Activated CD4-positive, alpha-beta T cell treated with anti-CD3 and anti-CD28 coated beads for 36 hours (primary cell): ENCODE measurements at places on chromosomes 7 and 10.

DNA sequence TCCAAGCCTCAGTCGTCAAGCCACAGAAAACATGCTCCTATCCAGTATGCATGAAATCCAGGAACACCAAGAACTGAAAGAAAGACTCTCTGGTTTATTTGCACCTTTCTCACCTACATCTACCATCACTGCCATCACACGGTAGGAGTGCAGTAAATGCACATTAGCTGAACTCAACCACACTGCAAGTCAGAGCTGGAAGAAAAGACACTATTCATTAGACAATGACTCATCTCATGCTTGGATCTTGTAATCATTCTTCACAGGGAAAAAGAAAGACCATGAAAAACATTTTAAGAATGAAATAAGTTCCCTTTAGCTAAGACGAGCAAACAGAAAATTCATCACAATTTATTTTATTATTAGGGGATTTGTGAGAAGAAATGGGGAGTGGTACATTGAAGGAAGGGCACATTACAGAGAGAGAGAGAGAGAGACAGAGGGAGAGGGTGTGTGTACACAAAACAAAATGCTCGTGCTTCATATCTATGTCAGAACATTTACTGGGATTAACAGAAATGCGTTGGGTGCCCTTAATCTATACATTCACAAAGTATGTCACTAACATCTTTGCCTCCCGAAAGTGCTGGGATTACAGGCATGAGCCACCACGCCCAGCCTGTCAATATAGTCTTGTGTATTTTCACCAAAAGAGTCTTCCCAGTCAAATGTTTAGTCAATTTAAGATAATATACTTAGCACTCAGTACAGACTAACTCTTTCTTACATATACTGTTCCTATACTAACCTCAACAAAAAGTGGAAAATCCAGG, 324.9 kb downstream of the PARD3 start:
- DNase-seq, result no peak

DNA sequence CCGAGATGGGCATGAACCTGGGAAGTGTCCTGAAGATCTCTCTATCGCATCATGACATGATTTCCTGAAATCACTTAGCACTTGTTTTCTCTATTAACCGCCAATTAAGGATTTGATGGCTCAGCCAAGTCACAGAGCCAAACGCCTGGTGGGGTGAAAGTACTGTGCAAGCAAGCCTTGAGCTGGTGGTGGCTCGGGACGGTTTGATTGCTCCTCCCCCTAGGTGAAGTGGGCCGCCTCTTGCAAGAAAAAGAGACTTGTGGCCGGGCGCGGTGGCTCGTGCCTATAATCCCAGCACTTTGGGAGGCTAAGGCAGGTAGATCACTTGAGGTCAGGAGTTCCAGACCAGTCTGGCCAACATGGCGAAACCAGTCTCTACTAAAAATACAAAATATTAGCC, 50.3 kb downstream of the COL26A1 start:
- no peak for DNase-seq

- no peak for DNase-seq
Observed at GRCh38 chr10:1762076-1762475, 24.8 kb upstream of the ADARB2 start.

GRCh38 chr7:611281-611810, 91.7 kb upstream of the PDGFA start:
- no peak for DNase-seq

DNA sequence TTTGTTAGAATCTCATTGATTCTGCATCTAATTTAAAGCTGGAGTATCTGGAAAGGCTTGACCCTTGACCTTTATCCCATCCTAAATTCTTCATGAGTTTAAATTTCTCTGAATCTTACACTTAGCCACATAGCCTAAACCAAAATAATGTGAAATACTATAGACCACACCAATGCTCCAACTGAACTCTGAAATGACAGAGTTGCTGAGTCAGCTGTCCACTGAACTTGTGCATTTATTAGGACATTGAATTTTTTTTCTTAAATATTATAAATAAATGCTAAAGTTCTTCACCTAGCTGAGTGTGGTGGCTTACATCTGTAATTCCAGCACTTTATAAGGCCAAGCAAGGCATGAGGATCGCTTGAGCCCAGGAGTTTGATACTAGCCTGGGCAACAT, 390.9 kb upstream of the PFKP start:
- no peak for DNase-seq

DNA sequence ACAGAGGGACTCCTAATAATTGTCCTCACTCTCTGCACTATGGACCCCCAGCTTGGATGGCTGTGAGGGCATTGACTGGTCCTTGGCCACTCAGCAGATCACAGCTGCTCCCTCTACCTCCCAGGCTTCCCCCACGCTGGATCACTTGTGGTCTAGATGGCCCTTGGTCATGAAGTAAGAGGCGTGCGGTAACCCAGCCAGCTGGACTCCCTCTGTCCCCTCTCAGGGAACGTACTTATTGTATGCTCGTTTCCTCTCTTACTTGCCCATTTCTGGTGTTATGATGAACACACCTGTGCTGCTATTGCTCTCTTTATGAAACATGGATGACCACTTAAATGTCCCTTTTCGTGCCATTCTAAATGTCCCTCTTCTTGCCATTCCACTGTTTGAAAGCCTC, 19.3 kb downstream of the ADAMTS14 start:
- DNase-seq, result no peak

DNA sequence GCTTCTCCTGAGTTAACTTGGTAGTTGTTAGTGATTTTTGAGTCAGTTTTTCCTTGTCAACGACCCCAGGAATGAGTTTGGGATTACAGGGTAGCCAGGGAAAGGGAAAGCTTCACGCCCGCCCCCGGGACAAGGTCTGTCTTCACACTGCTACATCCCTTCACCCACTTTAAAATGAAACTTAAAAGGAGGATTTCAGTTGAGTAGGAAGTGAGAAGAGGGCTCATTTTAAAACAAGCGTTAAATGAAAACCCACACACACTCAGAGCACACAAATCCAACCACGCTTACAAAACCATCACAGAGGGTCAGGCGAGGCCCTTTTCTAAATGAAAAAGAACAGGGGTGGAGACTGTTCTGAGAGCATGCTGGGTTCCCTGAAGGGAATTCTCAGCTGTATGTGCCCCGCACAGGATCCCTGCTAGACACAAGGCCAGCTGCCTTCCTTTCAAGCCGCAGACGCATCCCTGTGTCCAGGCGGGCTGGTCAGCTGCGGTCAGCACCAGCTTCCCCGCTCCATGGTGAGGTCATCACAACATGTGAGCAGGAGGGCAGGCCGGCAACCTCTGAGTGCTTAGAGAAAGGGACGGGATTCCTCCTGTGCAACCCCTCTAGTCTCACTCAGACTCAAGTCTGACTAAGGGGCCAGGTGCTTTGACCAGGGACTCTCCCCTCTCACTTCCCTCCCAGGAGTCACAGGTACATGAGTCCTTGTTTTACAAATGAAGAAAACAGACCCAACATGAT, 111.8 kb downstream of the EGFR start:
- peak; percentile 30 for DNase-seq

DNA sequence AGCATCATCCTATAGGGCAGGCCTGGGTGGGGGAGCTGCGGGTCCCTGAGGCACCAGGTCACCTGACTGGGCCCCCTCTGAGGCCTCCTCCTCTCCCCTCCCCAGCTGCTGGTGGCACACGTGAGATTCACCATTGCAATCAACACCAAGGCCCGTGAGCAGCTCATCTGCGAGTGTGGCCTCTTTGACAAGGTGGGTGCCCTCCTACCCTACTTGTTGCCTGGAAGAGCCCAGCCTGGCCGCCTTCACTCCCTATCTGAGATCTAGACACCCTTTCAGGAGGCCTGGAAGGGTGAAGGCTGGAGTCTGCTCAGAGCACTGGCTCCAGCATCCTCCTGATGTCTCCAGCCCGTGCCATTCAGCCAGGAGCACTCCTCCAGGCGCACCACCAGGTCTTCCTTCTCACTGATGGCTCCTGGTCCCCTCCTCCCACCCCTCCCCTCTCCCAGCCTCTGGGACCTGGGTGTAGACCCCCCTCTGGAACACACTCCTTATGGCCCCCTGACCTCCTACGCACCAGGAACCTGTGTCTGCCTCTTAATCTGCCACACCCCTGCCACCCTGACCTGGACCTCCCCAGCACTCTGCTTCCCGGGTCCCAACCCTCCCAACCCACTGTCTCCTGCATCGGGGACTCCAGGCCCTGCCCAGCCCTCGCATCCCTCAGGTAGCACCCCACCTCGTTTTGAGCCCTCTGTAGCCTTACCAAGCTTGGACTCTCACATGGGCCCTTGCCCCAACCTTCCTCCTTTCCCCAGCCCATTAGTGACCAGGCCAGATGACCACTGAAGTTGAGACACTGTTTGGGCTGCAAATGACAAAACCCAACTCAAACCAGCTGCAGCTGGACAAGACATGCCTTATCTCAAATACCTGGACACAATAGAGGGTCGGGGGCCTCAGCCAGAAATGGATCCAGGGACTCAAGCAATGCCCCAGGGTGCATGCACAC, 67.5 kb downstream of the ALOX5 start:
- DNase-seq, result no peak

DNA sequence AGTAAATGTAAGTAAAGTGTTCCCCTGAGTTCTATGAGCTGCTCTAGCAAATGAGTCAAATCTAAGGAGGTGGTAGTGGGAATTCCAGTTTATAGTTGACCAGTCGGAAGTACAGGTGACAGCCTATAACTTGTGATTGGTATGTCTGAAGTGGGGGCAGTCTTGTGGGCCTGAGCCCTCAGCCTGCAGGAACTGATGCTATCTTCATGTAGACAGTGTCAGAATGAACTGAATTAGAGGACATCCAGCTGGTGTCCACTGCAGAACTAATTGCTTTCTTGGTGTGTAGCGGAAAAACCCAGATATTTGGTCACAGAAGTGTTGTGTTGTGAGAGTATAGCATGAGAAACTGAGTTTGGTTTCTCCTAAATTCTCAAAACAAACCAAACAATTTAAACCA, 127.9 kb upstream of the AMPH start:
- DNase-seq, result no peak

- DNase-seq, result no peak
Observed at GRCh38 chr10:34826221-34826620, 11.1 kb upstream of the PARD3 start.

DNA sequence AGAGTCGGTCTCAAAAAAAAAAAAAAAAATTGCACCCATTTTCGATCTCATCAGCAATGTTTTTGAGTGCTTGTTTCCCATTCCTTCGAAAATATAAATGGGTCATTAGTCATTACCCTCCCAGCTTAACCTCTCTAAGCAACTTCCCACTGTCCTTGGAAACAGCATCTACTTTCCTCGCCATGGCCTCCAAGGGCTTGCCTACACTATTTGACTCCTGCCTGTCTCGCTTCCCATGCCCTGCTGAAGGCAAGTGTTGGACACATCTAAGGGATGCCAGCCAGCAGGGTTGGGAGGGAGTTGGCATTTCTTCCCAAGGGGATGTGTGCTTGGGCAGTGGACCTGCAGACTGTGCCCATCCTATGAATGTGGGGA, 12.7 kb upstream of the RHBDD2 start:
- no peak for DNase-seq

DNA sequence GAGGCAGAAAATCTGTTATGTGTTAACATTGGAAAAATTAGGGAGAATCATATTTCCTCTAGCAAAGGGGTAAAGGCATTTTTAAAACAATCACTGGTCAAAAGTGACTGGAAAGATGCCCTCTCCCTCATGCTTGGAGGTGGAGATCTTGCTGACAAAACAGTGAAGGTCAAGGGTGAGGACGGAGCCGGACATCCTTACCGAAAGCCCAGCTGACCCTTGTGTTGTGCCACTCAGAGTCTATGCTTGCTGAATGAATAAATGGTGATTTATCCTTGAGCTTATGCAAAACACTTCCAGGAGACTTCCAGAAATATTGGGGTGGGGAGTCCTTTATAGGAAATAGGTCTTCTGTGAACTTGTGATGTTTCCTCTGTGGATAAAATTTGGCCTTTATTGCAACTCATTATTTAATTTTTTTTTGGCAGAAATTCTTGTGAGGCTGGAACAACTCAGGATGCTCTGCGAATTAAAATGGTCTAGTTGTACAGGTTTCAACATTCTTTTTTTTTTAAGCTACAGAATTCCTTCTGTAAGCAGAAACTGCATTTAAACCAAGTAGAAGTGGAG, 28.3 kb upstream of the ELMO1 start:
- no peak for DNase-seq

DNA sequence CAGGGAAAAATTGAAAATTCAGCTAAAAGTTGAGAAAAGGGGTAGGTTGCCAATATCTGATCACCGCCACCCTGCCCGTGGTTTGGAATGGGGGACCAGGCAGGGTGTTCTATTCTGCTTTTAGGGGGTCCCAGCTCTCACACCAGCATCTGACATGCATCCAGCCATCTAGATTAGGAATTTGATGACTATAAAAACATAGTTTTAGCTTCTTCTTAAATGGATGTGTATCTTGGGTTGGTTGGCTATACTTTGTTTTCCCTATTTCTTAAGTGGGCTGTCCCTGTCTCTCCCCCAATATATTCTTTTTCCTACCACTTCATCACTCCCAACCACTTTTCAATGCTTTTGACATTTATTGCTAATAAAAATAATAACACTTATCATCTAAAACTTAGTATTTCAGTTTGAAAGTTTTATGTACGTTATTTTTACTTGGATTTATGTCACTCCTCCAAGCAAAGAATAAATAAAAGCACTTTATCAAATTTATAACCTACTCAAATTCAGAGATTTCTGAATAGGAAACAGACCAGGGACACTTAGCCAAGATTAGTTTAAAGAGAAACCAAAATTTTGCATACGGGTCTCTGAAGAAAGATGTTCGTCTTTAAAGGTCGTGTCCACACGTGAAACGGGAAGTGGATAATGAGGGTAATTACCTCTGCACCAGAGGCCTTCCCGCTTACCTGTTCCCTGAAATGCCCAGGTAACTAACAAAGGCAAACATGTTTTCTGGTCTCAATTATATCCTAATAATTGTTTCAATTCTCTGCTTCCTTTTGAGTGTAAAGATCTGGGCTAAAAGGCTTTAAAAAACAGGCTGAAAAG, 233.2 kb upstream of the AUTS2 start:
- no peak for DNase-seq

- no peak for DNase-seq
Observed at GRCh38 chr7:133650487-133651300, 397.8 kb downstream of the EXOC4 start.

DNA sequence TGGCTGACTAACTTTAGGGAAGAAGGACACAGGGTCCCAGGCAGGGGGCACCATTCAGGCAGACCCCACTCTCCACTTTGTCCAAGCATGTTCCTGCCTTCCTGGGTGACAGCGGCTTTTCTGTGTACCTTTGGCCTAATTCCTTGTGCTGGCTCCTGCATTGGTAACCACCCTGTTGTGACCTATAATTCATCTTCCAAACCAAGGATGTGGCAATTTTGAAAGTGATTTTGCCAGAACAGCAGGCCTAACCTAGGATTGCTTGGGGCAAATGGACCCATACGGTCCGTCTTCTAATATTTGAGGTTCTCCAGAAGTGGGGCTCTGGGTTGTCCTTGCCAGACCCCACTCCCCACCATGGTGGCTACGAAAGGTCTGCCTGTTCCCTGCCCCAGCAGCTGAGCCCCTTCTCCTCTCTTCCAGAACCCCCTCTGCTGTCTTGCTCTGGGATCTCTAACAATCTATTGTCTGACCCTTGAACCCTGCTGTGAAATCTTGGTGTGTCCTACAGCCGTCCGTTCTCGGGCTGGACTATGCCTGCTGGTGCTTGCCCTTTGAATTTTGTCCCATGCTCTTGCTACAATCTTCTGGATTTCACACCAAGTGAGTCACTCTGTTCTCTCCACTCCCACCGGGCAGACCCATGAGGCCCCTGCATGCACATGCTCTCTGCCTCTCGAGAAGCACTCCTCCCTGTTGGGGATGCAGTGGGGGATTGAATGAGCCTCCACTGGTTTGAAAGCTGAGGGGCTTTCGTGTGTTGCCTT, 316.0 kb downstream of the CXCL12 start:
- no peak for DNase-seq
